Temporal lobe (tissue), 4 donors: ENCODE measurements at places on chromosomes 6 and 20. TPM values are rescaled to one million over a fixed set of nuclear protein-coding genes. Genes with fewer than 3 reads are reported as not detected.

Gene SGK2
- 0.74 TPM for total RNA-seq

Gene MUCL3
- total RNA-seq, result not detected

Gene FHL5
- total RNA-seq, result 0.74 TPM

Gene ANKRD6
- total RNA-seq, result 36.4 TPM

Gene NPEPL1
- 8.9 TPM for total RNA-seq

Gene PBOV1
- not detected for total RNA-seq

Gene HDGFL1
- total RNA-seq, result under 0.01 TPM

Gene FAM210B
- 14.3 TPM for total RNA-seq

Gene IP6K3
- not detected for total RNA-seq

Gene MOCS3
- 5.9 TPM for total RNA-seq

Gene ANKRD66
- 0.25 TPM for total RNA-seq

Gene MUC22
- not detected for total RNA-seq

Gene SNRPB
- 35.4 TPM for total RNA-seq

Gene PHIP
- total RNA-seq, result 53.1 TPM

Gene DDX27
- 15.7 TPM for total RNA-seq

Gene MTO1
- 11.8 TPM for total RNA-seq

Gene CGA
- not detected for total RNA-seq

Gene IFT52
- total RNA-seq, result 48.4 TPM

Gene ENPP3
- total RNA-seq, result 0.25 TPM

Gene HLA-DMB
- total RNA-seq, result 0.49 TPM

Gene OXT
- not detected for total RNA-seq

Gene DYNLT2
- 3.2 TPM for total RNA-seq

Gene RCAN2
- 10.8 TPM for total RNA-seq

Gene POM121L2
- total RNA-seq, result not detected

Gene HTR1B
- total RNA-seq, result 2.2 TPM

Gene THBD
- total RNA-seq, result 1.7 TPM

Gene C20orf141
- total RNA-seq, result not detected

Gene HLA-DRB1
- total RNA-seq, result 1.7 TPM

Gene FKBP1A
- 68.4 TPM for total RNA-seq

Gene ARFGEF3
- total RNA-seq, result 45.2 TPM

Gene FAM162B
- 1.2 TPM for total RNA-seq

Gene TP53RK
- 41.8 TPM for total RNA-seq

Gene BANF2
- total RNA-seq, result not detected

Gene MAPK14
- total RNA-seq, result 42.3 TPM

Gene FAM209B
- total RNA-seq, result not detected

Gene TSHZ2
- total RNA-seq, result 2.0 TPM
